ENCODE measurements at places on chromosomes 7 and 10.

DNA sequence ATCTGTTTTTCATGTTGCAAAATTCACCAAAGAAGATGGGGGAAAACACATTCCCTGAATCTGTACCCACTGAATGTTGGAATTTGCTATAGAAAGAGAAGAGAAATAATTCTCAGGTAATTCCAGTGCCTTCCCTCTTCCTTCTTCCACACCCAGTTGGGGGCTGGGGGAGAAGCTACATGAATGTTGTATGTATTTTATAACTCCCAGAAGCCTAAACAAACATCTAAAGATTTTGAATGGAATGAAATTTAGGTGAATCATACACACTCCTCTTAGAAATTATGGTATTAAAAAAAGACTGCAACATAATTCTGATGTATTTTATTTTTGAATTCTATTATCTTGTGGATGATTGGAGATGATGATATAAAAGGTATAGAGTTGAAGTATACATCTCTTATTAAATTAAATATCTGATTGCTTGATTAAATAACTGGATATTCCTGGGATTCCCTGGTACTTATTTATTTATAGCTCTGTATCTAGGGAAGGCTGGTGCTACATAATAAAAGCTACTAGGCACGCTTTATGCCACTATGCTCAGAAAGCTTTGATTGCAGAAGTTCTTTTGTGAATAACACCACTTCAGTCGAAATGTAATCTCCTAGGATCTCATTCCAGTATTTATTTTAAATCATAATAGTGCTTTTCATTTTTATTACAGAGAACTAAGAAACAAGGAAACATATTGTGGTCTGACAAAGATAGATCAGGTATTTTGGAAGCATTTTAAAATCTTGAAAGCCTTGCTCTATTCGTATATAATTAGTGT is 98.5 kb downstream of the MCU start:
- DNase-seq, result no peak

GRCh38 chr7:55387062-55387965 is 22.2 kb downstream of the LANCL2 start:
- DNase-seq, result peak; percentile 70

DNA sequence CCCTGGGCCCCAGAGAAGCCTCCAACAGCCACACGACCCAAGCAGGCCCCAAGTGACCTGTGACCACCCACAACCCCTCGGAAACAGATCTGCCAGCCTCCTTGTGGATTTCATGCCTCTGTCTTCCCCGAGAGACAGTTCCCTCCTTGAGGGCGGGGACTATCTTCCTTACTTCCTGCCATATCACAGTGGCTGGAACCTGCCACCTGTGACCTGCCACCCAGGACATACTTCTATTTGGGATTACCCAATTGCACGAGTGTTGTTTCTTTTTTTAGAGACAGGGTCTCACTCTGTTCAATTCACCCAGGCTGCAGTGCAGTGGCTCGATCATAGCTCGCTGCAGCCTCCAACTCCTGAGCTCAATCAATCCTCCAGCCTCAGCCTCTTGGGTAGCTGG is 25.9 kb downstream of the TNRC18 start:
- peak; percentile 32 for DNase-seq

DNA sequence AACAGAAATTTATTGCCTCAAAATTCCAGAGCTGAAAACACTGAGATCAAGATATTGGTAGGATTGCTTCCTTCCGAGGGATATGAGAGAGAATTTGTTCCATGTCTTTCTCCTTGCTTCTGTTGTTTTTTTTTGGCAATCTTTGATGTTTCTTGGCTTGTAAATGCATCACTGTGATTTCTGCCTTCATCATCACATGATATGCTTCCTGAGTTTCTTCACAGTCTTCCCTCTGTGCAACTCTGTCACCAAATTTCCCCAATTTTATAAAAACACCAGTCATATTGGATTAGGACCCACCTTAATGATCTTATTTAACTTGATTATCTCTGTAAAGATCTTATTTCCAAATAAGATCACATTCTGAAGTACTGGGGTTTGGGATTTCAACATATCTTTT is 14.7 kb downstream of the TMEM236 start:
- DNase-seq, result no peak

GRCh38 chr10:61944410-61945147 is 43.1 kb downstream of the ARID5B start:
- DNase-seq, result no peak

GRCh38 chr10:13018171-13018570 is 16.7 kb upstream of the CCDC3 start:
- no peak for DNase-seq

GRCh38 chr7:8260871-8261694 is 884 bp downstream of the ICA1 start:
- DNase-seq, result no peak

DNA sequence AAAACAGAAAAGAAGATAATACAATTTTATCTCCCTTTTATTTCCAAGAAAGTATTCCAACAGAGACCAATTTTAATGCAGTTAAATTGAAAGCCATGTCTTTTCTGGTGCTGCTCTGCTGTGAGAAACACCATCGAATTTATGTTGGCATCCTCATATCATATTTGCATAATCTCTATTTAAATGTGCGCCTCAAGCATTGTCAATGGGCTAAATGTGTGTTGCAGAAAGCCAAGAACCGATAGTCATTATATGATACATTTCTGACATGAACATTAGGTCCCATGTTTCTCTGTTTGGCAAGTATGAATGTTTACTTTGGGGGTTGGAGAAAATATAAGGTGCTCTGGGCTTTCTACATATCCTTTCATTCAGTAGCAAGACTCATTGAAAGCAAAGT is 1023.5 kb upstream of the CELF2 start:
- no peak for DNase-seq

- DNase-seq, result no peak
These were observed 540.3 kb upstream of the GALNT17 start for GRCh38 chr7:70591643-70592042.

DNA sequence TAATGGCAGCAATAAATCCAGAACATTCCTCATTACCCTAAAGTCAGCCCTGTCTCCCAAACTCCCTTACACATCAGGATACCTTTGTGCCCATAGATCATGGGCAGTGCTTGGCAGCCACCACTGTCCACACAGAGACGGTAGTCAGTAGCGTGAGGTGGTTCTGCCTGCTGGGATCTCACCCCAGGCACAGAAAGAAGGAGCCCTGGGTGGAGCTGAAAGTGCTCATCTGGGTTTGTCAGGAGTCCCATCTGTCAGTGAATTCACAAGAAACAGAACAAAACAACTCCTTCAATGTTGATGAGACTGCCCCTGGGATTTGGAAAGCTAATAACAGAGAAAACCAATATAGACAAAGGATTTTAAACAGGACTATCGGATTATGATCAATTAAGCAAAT is 90.2 kb upstream of the PRSS58 start:
- DNase-seq, result no peak

DNA sequence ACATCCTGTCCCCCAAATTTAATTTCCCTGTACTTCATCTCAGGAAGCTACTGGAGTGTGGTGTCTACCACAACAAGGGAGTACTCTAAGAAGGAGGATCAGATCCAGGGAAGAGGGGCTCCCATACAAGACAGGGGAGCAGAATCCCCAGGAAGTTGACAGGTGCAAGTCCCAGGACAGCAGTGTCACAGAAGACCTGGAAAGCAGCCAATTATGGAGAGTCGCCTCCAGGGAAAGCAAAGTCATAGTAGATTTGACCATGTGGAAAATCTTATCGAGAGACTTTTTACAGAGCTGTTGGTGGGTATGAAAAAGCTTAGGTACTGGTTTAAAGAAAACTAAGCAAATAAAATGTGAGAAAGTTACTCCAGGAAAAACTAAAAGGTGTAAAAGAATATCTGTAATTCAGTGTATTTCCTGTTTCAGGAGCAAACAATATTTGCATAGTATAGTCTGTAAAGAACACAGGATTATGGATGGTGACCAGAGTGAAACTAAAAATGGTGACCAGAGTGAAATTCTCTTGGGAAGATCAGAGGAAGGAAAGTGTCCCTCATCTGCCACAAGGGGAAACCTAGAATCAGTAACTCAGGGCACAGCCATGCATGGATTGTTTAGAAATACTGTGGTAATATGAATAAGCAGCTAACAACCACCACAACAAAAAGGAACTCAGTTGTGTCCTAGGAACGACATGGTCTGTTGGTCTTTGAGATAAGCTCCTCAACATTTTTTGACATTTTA is 44.5 kb downstream of the LANCL2 start:
- DNase-seq, result no peak

GRCh38 chr7:12291870-12292269 is 80.8 kb downstream of the TMEM106B start:
- DNase-seq, result no peak

GRCh38 chr10:122089311-122090017 is 100.5 kb downstream of the TACC2 start:
- no peak for DNase-seq

- no peak for DNase-seq
These were observed 126.1 kb upstream of the PPP2R2D start for GRCh38 chr10:131774681-131775085.

DNA sequence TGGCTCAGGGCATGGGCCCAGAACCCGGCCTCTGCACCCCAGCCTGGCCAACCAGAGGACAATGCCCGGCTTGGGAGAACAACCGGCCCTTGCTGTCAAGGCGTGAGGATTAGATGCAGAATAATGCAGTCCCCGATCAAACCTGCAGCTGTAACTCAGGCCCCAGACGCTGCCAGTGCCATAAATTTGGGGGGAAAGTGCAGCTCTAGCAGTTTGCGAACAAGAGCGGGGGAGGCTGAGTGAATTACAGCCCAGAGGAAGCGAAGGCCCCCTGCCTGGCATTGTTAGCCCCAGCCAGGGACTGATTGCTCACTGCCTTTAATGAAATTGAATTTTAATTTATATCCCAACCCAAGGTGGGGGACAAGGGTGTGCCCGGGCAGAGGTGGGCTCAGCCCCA is 38.0 kb upstream of the GNA12 start:
- DNase-seq, result no peak

DNA sequence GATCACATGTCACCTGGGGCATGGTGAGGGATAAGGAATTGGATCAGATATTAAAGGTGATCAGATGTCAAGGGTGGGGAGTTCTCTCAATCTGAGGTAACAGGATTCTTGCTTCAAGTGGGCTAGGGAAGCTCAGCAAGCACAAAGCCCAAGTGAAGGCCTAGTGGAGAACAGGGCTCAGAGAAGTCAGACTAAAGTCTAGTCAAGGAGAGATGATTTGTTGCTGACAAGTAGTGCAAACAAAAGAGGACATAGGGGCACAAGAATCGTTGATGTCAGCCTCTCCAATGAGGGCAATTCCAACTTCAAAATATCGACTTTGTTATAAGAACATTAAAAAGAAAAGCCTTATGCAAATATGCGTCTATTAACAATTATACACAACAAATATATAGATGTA is 852.8 kb upstream of the CELF2 start:
- DNase-seq, result no peak

All from OCI-LY7 (cell line).